Stimulated activated CD4-positive, alpha-beta T cell treated with anti-CD3 and anti-CD28 coated beads, Interleukin-1b, Interleukin-23, amount 100 ng/mL, for 4 hours (primary cell): ENCODE measurements at places on chromosomes 12 and 14.

- DNase-seq, result no peak
Measured at GRCh38 chr14:56333359-56334292, 215.4 kb downstream of the PELI2 start.

GRCh38 chr12:121539908-121540307 lies 40.9 kb downstream of the KDM2B start:
- no peak for DNase-seq

DNA sequence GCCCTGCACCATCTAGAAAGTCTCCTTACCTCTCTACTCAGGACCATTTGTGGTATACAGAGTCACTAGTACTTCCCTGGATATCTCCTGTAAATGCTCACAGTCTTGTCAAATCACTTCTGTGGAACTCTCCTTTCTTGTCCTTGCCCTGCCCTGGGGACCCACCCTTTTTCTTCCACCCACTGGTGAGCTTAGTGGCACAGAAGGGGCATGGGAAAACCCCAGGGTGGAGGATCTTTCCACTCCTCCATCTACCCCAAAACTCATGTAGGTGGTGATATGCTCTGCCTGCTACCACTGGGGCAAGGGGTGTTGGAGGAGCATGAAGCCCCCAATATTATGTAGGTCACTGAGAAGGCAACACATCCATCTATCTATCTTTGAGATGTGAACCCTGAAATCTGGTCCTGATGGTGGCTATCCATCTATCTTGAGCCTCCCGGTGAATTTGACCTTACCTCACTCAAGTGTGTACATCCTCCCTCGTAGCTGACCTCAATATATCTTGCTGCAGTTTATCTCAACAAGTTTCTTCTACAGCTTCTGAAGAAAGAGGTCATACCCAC lies 943 bp downstream of the TESPA1 start:
- peak; percentile 55 for DNase-seq

DNA sequence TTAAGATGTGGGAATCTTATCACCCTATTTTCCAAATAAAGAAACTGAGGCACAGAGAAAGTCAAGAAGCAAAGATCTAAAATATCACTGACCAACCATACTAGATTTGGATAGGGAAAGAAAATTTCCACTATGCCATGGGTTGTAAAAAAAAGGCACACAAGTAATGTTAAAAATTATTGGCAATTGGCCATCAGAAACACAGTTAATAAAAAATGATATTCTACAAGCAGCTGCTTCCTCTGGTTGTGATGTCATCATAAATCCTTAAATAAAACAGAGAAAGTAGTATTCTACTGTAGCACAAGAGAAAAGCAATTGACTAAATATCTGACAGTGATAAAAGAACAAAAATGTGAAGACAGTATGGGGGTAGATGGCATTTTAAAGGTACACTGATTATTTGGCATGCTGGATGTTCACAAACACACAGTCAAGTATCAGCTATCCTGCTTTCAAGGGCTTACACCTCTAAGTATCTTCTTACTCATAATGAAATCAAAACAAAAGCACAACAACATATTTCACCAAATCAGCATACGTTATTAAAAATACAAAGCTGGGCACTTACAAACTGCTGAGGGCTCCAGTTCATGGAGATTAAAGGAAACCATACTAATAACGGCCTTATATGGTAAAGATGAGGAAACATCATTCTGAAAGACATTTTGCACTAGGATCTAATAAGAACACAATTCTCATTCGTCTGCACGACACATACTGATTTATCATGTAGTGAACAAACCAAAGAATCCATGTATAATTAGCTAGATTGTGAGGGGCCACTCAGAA lies 45.7 kb downstream of the CORO1C start:
- DNase-seq, result no peak

DNA sequence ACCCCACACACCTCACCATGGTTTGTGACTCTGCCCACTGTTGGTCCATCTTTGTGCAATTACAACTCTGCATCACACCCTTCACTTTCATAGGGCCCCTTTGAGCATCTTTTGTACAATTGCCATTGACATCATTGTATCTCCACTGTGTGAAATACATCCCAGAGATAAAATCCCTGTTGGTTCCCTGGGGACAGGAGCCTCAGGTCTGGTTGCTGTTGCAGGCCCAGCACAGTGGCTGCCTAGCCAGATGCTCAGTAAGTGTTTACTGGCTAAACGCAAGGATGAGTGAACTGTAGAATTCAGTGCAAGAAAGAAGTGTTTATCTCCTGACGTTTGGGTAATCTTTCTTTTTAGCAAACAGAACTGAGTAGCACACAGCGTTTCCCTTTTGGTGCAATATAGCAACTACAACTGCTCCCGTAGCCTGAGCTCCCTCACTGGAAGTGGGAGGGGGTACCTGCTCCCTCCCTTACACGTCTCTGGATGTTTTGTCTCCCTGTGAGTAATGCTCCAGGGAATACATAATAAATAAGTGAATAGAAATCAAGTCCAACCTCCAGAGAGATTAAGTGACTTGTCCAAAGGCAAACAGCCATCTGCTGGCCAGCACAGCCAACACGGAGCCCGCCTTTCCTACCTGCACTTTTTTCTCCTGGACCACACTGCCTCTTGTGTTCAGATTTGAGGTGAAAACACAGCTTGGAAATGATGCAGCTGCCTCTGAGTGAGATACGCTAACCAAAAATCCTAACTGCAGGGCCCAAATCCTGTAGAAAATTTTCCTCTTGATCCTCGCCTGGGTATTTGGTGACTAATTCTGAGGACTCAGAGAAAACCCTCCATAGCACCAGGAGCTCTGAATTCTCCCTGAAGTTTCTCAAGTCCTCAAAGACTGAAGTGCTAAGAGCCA lies 27.4 kb downstream of the GALNT16 start:
- DNase-seq, result no peak

- DNase-seq, result no peak
Measured at GRCh38 chr12:33205981-33206380, 233.6 kb downstream of the SYT10 start.

- no peak for DNase-seq
Measured at GRCh38 chr14:77324816-77325745, 4.2 kb downstream of the GSTZ1 start.

GRCh38 chr12:65781681-65782269 lies 42.5 kb upstream of the HMGA2 start:
- DNase-seq, result no peak

DNA sequence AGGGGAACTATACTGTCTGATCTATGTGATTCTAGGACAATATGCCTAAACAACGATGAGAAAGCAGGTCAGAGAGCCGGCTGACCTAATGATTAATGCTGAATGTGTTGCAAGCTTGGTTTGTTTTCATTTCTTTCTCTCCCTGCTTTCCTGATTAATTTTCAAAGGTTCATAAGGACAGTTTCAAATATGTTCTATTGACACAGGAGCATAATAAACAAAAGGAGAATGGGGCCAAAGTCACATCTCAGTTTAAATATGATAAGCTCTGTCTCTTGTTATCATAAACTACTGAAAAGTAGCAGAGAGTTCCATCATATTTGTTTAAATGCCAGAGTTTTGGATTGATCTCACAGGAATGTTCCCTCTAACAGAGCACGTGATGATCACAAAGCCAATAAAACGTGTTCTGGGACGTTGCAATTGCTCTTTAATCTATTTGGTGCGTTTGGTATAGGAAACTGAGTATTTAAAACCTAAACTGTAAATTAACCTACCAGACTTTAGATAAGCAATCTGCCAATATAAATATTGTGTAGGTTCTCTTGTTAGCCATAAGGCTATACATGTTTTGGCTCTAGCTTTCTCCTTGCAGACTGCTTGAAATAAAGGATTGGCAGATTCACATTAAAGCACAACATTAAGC lies 3.7 kb upstream of the HSD17B6 start:
- no peak for DNase-seq

DNA sequence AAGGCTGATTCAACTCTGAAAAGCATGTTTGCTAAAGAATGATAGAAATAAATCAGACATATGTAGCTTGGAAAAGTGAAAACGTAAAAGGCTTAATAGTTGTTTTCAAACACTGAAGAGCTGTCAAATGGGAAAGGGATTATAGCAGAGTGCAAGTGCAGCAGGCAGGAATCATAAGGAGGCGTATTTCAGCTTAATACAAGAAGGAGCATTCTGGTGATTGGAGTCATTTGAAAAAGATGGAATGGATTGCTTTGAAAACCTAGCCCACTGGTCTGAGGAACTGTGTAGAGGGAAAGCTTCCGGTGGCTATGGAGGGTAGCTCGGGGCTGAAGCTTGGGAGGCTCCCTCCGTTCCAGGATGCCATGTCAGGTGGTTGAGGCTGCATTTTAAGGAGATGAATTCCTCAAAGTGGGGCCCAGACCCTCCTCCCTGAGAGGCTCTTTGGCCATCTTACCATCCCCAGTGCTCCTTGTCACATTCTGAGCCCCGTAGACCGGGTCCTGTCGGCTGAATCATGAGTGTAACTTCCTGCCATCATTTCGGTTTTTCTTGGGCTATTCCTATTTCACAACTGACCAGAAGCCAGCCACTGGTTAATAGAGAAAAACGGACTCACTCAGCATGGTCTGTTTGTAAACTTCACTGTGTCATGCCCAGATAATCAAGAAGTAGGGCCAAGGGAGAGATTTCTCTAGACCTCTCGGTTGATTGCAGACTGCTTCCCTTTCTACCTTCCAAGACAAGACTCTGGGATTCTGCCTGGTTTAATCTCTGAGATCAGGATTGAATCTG lies 6.5 kb downstream of the WNT5B start:
- DNase-seq, result no peak

- DNase-seq, result no peak
Measured at GRCh38 chr12:58452546-58452945, 467.8 kb downstream of the LRIG3 start.

GRCh38 chr14:89185919-89186855 lies 230.8 kb downstream of the FOXN3 start:
- DNase-seq, result no peak

DNA sequence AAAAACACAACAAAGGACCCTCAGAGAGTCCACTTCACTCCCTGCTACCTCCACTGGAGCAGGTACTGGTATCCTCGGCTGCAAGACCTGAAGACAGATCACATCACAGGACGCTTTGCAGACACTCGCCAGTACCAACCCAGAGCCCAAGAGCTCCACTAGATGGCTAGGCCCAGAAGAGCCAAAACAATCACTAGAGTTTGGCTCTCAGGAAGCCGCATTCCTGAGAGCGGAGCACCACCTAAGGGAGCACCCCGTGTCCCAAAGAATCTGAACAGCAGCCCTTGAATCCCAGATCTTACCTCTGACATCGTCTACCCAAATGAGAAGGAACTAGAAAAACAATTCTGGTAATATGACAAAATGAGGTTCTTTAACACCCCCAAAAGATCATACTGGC lies 399.8 kb downstream of the RAD51B start:
- no peak for DNase-seq

DNA sequence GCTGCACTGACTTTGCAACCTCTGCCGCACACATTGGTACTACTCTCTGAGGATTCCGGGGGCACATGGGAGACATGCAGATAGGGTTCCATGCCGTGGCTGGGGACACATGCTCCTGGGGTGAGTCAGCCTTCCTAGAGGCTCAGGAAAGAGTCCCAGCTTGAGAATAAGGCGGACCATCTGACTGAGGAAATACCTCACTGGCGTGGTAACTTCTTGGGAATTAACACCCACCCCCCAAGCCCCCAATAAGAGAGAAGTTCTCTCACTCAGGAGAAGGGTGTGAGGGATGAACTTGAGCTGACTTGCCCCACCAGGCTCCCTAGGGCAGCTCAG lies 23.2 kb downstream of the PLXNC1 start:
- DNase-seq, result no peak

DNA sequence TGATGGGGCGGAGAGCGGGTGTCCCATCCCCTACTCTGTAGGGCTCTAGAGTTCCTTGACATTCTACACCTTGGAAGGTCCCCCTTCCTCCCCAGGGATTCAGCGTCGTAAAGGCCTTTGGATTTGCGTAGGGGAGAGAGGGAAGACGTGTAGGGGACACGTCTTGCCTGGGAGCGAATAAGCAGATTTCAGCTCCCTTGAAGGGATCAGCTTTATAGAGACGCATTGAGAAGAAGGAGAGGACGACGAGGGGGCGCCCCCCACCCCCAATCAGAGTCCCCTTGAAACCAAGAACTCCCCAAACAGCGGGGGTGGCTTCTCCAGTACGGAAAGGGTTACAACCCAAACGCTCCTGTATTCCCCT lies 324 bp downstream of the CALCOCO1 start:
- no peak for DNase-seq

GRCh38 chr14:96252999-96253539 lies 2.9 kb upstream of the BDKRB1 start:
- DNase-seq, result no peak
